NCI-H2029 (cell line): ENCODE measurements at places on chromosomes 7 and 10.

- DNase-seq = no peak
Measured at GRCh38 chr10:100717166-100717565, 28.2 kb upstream of the PAX2 start.

DNA sequence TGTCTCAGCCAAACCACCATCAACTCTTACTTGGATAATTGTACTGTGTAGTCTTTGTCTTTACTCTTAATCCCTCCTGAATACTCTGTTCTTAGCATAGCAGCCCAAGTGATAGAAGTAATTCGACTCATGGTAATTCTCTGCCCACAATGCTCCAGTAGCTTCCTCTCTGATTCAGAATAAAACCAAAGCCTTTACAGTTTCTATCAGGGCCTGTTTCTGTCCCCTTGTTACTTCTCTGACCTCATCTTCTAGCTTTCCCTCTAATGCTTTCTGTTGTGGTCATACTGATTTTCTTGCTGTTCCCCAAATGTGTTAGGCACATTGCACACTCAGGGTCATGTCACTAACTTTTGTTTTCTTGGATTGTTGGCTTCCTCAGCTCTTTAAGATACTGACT is 8.0 kb downstream of the ZNF518A start:
- DNase-seq = no peak

DNA sequence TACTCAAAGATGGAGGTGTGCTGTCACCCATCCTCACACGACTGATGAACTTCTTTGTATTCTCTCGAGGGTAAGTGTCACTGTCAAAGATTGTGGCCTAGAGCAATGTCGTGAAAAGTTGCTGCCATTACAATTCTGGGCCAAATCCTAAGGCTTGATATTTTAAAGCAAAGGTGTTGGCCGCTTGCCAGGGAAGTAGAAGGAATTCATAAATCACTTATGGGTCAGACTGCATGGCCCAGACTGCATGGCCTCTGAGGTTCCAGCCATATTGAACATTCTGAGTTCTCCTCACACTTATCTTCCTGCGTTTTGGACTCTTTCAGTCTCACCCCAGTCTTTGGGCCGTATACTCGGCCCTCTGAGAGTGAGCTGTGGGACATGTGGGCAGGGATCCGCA is 8.6 kb downstream of the MEST start:
- DNase-seq = no peak

GRCh38 chr10:69334302-69335062 is 56.2 kb downstream of the HK1 start:
- DNase-seq = no peak

GRCh38 chr10:77420947-77421523 is 216.6 kb downstream of the KCNMA1 start:
- DNase-seq = no peak

- no peak for DNase-seq
Measured at GRCh38 chr7:84372712-84373111, 178.1 kb upstream of the SEMA3A start.

GRCh38 chr10:122279725-122280141 is 8.6 kb downstream of the BTBD16 start:
- DNase-seq = no peak

- DNase-seq = no peak
Measured at GRCh38 chr7:50347693-50348092, 43.2 kb downstream of the IKZF1 start.

- no peak for DNase-seq
Measured at GRCh38 chr7:136492366-136492765, 376.1 kb upstream of the CHRM2 start.

- no peak for DNase-seq
Measured at GRCh38 chr10:110779489-110779888, 92.2 kb upstream of the PDCD4 start.

DNA sequence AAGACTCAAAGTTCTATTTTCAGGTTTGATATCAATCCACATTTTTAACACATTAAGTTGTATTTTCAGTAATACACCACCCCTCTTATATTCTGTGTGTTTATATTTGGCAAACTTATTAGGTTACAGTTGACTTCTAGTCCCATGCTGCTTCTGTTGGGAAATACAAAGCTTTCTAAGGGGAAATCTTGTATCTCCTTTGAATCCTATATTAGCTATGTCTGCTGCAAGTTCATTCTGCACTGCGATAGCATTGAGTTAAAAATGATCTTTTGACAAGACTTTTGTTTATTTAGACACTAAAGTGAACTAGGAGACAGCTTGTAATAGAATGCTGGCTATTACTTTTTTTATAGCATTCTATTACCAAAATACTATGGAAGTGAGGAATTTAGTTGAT is 625.1 kb upstream of the ANKRD30A start:
- no peak for DNase-seq
